ENCODE measurements at places on chromosomes 2 and 18. TPM values are rescaled to one million over a fixed set of nuclear protein-coding genes. Genes with fewer than 3 reads are reported as not detected.
A peak's percentile ranks its signal among the peaks of the same experiment; 100 is the strongest.

Gene CHRNA1
- not detected for total RNA-seq

Gene COL6A3
- 369 TPM for total RNA-seq

DNA sequence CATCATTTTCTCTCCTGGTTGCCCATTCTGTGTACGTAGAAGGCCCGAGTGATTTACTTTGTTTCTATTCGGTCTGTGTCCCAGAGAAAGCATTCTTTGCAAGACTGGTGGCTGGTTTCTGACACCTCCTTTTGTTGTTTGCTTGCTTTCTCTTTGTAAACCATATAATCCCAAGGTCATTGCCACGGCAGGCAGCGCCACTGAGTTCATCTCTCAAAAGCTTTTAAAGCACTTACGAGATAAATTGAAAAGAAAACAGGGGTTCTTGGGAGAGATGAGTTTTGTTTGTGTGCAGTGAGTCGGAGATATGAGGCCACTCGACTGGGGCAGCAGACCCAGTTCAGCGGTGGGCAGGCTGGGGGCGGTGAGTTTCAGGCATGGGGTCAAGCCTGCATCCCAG, 137.6 kb downstream of the NCK2 start:
- no peak for ATAC-seq

DNA sequence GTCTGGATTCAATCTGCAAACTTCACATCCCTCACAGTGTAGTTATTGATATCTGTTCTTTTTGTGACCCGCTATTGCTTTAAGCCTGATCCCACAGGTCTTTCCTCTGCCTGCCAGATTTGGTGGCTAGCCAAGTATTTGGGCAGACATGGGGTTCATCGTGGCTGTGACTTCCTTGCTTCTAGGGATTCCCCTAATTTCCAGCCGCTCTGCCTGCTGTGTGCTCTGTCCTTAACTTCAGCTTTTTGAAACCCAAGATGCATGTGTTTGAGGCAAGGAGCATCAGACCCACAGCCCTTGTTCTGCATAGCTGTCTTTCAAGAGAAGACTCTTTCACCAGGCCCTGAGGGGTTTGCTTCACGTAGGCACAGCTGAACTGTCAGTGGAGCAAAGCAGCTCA, 54.2 kb downstream of the NCAPH start:
- no peak for ATAC-seq

GRCh38 chr2:237421542-237422116, 7.7 kb upstream of the COL6A3 start:
- ATAC-seq, result peak; percentile 93
